T1000 (cell line): ENCODE measurements at places on chromosomes 5 and 9.

DNA sequence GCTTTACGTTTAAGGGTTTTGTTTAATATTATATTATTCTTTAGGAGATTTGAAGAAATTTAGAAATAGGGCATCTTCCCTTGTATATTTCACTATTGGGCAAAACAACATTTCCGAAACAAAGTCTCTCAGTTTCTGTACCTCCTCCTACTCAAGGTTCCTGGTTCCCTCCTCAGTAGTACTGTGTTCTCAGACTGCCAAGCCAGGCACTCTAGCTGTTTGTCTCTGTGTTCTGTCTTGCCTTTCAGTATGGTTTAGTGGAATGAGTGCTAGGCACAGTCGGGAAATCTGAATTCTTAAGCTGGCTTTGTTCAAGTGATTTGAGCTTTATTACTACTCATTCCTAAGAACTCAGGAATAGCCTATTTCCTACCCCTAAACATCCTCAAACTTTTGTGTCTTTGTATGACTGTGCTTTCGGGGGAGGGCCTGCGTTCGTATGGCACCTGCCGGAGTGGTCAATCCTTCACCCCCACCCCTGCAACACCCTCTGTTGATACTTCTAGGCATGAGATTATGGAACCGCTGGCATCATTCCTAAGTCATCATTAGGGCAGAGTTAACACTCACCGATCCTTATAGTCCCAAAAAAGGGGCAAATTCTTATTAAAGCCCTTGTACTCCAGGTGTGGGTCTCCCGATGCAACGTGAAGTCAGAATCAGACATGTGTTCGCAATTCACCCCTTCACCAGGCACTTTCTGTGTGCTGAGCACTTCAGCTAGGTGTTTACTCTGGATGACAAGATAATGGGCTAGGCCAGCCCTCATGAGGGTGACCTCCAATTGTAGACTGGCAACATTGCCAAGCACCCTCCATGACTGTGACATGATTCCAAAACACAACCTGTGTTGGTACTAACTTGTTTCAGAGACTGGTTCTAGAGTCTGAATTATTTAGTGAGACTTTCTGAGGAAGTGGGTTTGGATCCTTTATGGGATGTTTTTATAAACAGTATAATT, 24.5 kb downstream of the SNX18 start:
- no peak for DNase-seq

- DNase-seq, result no peak
Observed at GRCh38 chr5:172229904-172230303, 35.9 kb downstream of the EFCAB9 start.

DNA sequence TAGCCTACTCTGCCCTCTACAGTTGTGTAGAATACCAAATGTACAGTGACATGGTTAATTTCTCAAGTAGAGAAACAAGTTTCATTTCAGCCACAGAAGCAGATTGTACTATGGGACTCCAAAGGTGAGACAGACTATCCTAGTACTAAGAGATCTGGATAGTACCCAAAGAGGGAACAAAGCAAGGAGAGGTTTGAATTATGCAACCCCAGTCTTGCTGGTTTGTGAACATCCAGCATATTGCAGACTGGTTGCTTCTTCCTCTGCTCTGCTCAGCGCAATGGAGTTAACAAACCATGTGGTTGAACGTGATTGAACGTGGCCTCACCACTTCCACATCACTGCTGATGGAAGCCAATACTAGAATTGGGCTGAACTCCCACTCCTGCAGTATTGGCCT, 43.3 kb upstream of the ALDOB start:
- DNase-seq, result no peak

DNA sequence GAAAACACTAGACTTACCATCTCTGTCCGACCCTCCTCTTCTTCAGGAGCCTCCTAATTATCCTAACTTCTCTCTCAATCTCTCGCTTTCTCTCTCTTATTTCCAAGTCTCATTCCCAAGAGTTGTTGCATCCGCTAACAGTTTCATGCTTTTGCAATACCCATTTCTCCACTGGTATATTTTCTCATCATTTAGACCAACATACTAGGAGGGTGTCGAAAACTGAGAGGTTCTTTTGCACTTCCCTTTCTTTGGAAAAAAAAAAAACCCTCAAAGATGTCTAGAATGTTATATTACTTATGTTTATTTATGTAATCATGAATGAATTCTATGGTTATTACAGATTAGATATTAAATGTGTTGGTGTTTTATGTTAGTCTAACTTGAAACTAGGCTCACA, 35.9 kb downstream of the SPZ1 start:
- DNase-seq, result no peak

GRCh38 chr5:143618141-143618540, 193.8 kb upstream of the HMHB1 start:
- no peak for DNase-seq
